CD4-positive, alpha-beta T cell (primary cell): ENCODE measurements at places on chromosomes 5 and 9.

GRCh38 chr9:112755016-112755427 lies 4.5 kb downstream of the SNX30 start:
- no peak overlapping the region for H3K4me3 ChIP-seq
- DNase-seq, result no peak
- H3K27me3 ChIP-seq, result no peaks in the 10 kb centered on the region
- no peaks in the 10 kb centered on the region for H3K36me3 ChIP-seq

DNA sequence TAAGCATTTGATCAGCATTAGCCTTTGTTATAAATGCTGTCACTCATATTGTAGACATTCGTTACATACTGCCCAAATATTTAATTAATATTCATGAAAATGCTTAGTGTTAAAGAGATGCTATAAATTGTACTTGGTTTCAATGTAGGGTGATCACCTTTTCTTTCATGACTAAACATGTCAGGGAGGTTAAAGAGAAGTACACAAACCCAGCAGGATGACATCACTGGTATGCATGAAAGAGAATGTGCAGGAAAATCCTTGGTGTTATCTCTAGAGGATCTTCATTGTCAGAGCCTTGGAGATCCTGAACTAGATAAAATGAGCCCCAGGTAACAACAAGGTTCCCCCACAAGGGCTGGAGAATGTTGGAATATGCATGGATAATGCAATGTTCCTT lies 33.0 kb upstream of the SV2C start:
- no peak for DNase-seq
- H3K27me3 ChIP-seq, result peaks cover 11% of the 10 kb centered on the region
- no peaks in the 10 kb centered on the region for H3K4me1 ChIP-seq
- no peak overlapping the region for H3K4me3 ChIP-seq
- H3K36me3 ChIP-seq, result no peaks in the 10 kb centered on the region
- H3K27ac ChIP-seq, result no peak overlapping the region

- H3K36me3 ChIP-seq, result no peaks in the 10 kb centered on the region
- peaks cover 6% of the 10 kb centered on the region for H3K4me1 ChIP-seq
- DNase-seq, result no peak
- H3K27ac ChIP-seq, result no peak overlapping the region
- H3K4me3 ChIP-seq, result no peak overlapping the region
Measured at GRCh38 chr9:95193067-95193466, 124.4 kb downstream of the FANCC start.

DNA sequence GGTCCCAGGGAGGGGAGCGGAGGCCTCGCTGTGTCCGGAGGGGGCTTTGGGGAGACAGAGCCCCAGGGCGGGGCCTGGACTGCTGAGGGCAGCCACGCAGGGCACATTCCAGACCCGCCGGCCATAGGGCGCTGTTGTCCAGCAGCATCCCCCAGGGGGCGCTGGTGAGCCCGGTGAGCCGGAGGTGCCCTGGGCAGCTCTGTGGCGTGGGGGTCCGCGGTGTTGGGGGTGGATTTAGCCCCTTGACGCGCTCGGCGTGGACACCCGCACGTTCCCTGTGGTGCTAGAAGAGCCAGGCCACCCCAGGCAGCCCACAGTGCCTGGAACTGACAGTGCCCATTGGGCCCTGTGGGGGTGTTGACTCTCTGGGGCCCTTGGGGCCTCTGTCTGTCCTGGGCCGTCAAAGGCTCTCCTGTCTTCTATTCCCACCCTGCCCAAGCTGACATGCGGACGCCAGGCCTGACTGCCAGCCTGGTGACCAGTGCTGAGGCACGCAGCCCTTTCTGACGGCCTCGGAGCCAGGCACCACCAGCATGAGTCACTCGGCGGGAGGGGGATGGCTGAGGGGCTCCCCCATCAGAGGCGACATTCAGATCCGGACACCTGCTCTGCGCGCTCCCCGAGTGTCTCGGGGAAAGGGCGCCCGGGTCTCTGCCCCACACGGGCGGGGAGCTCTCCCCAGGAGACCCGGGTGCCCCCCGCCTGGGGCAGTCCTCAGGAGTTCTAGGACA lies 23.9 kb downstream of the TPPP start:
- H3K27ac ChIP-seq, result no peak overlapping the region
- DNase-seq, result peak; percentile 31
- peaks cover 2% of the 10 kb centered on the region for H3K36me3 ChIP-seq
- H3K4me1 ChIP-seq, result peaks cover 33% of the 10 kb centered on the region
- no peak overlapping the region for H3K4me3 ChIP-seq
- no peaks in the 10 kb centered on the region for H3K27me3 ChIP-seq

- H3K36me3 ChIP-seq, result no peaks in the 10 kb centered on the region
- no peaks in the 10 kb centered on the region for H3K4me1 ChIP-seq
- no peak for DNase-seq
- H3K4me3 ChIP-seq, result no peak overlapping the region
Measured at GRCh38 chr5:156469636-156470035, 142.7 kb downstream of the SGCD start.

- H3K27me3 ChIP-seq, result no peaks in the 10 kb centered on the region
- H3K36me3 ChIP-seq, result no peaks in the 10 kb centered on the region
- no peaks in the 10 kb centered on the region for H3K4me1 ChIP-seq
- no peak overlapping the region for H3K27ac ChIP-seq
Measured at GRCh38 chr5:7667216-7667767, 183.6 kb downstream of the CFAP90 start.

GRCh38 chr5:1523480-1523792 lies 324 bp downstream of the LPCAT1 start:
- H3K27ac ChIP-seq, result no peak overlapping the region
- peak overlapping the region; percentile 56 for H3K4me3 ChIP-seq
- H3K4me1 ChIP-seq, result peaks cover 39% of the 10 kb centered on the region
- peaks cover 8% of the 10 kb centered on the region for H3K36me3 ChIP-seq
- DNase-seq, result no peak
- H3K27me3 ChIP-seq, result no peaks in the 10 kb centered on the region

GRCh38 chr5:114940709-114941108 lies 229.0 kb downstream of the TRIM36 start:
- no peak for DNase-seq
- no peak overlapping the region for H3K4me3 ChIP-seq
- no peaks in the 10 kb centered on the region for H3K36me3 ChIP-seq
- no peak overlapping the region for H3K27ac ChIP-seq
- no peaks in the 10 kb centered on the region for H3K4me1 ChIP-seq

DNA sequence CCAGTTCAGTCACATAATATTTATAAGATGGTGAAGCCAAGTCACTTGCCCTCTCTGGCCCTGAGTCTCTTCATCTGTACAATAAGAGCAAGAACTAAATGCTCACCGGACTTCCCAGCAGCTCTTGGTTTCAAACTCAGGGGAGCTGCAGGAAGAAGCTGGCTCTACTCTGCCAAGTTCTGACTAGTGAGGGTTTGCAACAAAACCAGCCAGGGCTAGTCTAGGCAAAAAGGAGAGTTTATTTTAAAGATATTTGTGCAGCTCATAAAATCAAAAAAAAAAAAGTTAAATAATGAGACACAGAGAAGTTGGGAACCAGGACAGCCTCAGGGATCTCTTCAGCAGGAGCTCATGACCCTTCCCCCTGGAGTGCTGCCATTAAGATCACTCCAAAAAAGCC lies 107.3 kb downstream of the DOCK2 start:
- no peaks in the 10 kb centered on the region for H3K27me3 ChIP-seq
- H3K4me3 ChIP-seq, result no peak overlapping the region
- no peaks in the 10 kb centered on the region for H3K4me1 ChIP-seq
- H3K36me3 ChIP-seq, result peaks cover 87% of the 10 kb centered on the region

- H3K27ac ChIP-seq, result no peak overlapping the region
- no peaks in the 10 kb centered on the region for H3K36me3 ChIP-seq
- no peak overlapping the region for H3K4me3 ChIP-seq
- no peaks in the 10 kb centered on the region for H3K27me3 ChIP-seq
Measured at GRCh38 chr5:56319526-56320181, 86.5 kb upstream of the ANKRD55 start.

DNA sequence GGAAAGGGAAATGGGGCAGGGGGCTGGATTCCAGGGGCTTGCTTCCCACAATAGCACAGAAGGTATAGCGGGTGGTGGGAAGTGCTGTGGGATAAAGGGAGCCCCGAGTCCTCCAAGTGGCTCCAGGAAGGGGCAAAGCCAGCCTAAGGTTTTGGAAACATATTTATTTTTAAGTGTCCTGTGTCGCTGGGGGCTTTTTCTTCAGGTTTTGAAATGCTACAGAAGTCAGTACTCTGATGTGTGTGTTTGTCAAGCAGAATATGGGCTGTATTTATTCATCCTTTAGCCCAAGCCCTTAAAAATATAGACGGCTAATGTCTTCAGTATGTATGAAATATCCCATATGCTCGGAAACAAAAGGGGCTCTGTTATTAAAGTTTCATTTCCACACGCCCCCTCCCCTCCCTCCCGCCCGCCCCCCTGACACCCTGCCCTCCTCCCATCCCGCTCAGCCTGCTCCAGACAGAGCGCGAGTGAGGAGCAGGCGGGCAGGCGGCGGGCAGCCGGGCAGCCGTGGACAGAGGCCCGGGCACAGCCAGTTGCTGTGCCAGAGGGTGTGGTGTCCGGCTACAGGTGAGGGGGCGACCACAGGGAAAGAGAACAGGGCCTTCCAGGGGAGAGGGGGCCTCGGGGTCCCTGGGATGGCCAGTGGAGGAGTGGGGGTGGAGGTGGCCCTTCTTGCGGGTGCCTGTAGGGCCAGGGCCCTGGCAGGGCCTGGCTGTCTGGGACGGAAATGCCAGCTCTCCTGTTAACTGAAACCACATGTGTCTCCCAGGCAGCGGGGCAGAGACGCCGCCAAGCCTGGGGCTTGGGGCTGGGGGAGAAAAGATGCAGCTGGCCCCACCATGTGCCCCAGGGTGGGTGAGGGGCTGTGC lies 39.6 kb upstream of the SYNPO start:
- no peaks in the 10 kb centered on the region for H3K4me1 ChIP-seq
- no peak overlapping the region for H3K27ac ChIP-seq
- no peaks in the 10 kb centered on the region for H3K36me3 ChIP-seq
- no peak overlapping the region for H3K4me3 ChIP-seq

DNA sequence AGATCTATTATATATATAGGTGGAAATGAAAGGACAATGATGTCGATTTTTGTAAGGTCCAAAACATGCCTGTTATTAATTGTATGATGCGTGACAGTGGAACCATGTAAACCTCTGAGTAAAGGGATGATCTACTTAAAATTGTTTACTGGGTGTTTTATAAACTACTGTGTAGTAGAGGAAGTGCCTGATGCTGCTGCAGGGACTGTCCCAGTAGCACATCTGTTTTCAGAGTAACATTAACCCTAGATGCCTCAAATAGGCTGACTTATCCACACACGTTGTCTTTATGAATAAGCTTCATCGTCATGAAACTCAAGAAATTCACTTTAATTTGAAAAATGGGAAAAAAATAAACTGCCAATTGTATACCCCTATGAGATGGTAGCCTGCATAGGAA lies 1.7 kb downstream of the CAMK4 start:
- H3K4me1 ChIP-seq, result peaks cover 35% of the 10 kb centered on the region
- no peak for DNase-seq
- peak overlapping the region; percentile 96 for H3K4me3 ChIP-seq
- H3K36me3 ChIP-seq, result no peaks in the 10 kb centered on the region
- no peaks in the 10 kb centered on the region for H3K27me3 ChIP-seq

- no peaks in the 10 kb centered on the region for H3K36me3 ChIP-seq
- H3K4me1 ChIP-seq, result peaks cover 63% of the 10 kb centered on the region
- no peak overlapping the region for H3K4me3 ChIP-seq
Measured at GRCh38 chr5:154479944-154480750, 2.1 kb upstream of the HAND1 start.

DNA sequence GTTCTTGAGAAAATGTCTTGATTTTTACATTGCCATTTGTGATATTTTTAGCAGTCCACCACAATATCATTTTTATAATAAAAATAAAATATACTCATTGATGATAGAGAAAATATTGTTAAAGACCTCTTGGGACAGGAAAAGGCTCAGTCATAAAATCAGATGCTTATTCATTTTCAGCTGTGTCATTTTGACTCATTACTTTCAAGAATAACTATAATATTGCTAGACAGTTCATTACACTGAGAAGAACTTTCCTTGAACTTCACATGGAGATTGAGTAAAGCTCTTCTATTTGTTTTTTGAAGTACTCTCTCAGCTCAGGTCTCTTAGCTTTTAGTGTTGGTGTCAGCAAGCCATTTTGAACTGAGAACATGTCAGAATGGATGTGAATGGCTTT lies 8.5 kb upstream of the MEIKIN start:
- no peak for DNase-seq
- H3K4me1 ChIP-seq, result no peaks in the 10 kb centered on the region
- no peaks in the 10 kb centered on the region for H3K27me3 ChIP-seq
- peaks cover 27% of the 10 kb centered on the region for H3K36me3 ChIP-seq
- H3K27ac ChIP-seq, result no peak overlapping the region

DNA sequence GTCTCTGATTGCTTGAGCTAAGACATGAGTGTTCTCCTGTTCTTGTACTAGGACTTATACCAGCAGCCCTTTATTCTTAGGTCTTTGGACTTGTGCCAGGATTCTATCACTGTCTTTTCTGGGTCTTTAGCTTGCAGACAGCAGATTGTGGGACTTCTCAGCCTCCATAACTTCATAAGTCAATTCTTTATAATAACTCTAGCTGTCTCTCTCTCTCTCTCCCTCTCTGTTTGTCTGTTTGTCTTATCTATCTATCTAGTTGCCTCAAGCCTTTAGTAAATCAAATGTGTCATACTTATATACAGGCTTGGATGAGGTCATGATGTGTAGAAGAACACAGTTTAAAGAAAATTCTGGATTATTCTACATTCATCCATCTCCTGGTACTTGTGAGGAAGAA lies 11.5 kb upstream of the ANKRD55 start:
- no peak overlapping the region for H3K4me3 ChIP-seq
- DNase-seq, result no peak
- H3K36me3 ChIP-seq, result no peaks in the 10 kb centered on the region
- no peaks in the 10 kb centered on the region for H3K27me3 ChIP-seq
- no peaks in the 10 kb centered on the region for H3K4me1 ChIP-seq
- H3K27ac ChIP-seq, result no peak overlapping the region

- DNase-seq, result no peak
- H3K4me1 ChIP-seq, result no peaks in the 10 kb centered on the region
- H3K27me3 ChIP-seq, result no peaks in the 10 kb centered on the region
- H3K27ac ChIP-seq, result no peak overlapping the region
- H3K36me3 ChIP-seq, result no peaks in the 10 kb centered on the region
- H3K4me3 ChIP-seq, result no peak overlapping the region
Measured at GRCh38 chr5:77337686-77338085, 127.2 kb downstream of the PDE8B start.

GRCh38 chr5:179596421-179596820 lies 27.1 kb downstream of the HNRNPH1 start:
- H3K4me3 ChIP-seq, result no peak overlapping the region
- H3K4me1 ChIP-seq, result no peaks in the 10 kb centered on the region
- H3K27ac ChIP-seq, result no peak overlapping the region
- no peaks in the 10 kb centered on the region for H3K27me3 ChIP-seq
